HuH-7 (cell line): ENCODE measurements at places on chromosomes 12 and 14.
A peak's percentile ranks its signal among the peaks of the same experiment; 100 is the strongest.

- DNase-seq = no peak
Measured at GRCh38 chr12:41795051-41795600, 349.5 kb downstream of the GXYLT1 start.

GRCh38 chr12:93139028-93139665, 210.1 kb upstream of the EEA1 start:
- DNase-seq = no peak

DNA sequence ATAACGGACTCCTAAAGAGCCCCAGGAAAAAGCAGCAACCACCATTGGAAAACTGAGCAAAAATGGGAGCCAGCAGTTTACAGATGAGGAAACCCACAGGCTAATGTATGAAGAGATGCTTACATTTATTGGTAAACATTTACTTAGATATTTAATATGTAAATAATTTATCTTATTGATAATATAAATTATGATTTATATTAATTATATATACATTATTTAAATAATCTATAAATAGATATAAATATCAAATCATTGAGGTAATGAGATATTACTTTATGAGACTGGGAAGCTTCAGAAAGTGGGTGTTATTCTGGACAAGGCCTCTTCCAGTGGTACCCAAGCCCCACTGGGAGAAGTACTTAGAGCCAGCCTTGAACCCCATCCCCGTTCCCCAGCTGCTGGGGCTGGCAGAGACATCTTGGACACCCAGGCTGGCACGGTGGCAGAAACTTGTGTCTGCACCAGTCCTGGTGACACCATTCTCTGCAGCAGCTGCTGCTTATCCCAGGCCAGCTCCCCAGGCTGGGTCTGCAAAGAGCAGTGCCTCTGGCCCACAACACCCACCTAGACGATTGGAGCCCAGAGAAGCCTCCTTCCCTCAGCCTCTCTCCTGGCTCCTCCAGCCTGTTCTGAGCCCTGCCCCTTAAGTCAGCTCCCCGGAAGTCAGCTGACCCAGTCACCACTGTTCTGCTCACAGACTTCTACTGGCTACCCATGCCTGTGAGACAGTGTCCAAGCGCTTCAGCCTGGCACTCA, 25.9 kb downstream of the ISCA2 start:
- DNase-seq = no peak

- DNase-seq = peak; percentile 87
Measured at GRCh38 chr14:105180592-105181548, at the start of gene NUDT14. NUDT14 (minus strand) TSS chr14:105181312; CDS start chr14:105181209, 103 bp downstream.

DNA sequence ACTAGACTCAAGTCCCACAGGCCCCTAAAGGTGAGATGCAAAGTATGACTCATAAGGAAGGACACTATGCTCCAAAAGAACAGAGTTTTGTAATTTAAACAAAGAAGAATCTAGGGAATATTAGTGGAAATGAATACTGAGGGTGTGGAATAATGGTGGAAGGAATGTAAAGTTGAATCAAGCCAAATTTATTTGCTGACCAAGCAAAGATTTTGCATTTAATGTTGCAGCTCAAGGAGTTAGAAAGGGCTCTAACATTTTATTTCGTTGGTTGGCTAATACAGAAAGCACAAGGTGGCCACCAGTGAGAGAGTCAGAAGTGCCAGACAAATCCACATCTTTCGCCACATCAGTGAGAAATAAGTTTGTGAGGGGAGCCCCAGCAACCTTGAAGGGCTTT, 550.3 kb downstream of the FOXG1 start:
- DNase-seq = no peak

DNA sequence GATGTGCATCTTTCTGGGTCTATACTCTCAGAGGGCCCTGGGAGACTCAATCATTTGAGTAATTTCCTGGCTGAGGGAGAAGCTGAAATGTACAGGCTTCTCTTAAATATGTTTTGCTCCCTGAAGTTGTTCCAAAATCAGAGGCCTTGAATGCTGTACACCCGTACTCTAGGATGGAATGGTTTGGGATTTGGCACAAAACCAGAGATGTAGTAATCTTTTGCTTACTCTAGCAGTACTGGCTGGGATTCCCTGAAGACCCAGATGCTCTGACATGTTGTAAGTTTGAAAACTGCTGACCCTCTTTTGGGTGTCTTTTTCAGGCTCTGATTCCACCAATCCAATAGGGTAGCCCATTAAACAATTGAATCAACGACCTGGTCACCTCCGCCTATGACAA, 10.4 kb downstream of the ACACB start:
- no peak for DNase-seq

GRCh38 chr14:42488965-42489364, 882.3 kb downstream of the LRFN5 start:
- no peak for DNase-seq

GRCh38 chr12:62472472-62472871, 5.8 kb downstream of the MON2 start:
- DNase-seq = peak; percentile 15
